ENCODE measurements at places on chromosomes 4 and X.

DNA sequence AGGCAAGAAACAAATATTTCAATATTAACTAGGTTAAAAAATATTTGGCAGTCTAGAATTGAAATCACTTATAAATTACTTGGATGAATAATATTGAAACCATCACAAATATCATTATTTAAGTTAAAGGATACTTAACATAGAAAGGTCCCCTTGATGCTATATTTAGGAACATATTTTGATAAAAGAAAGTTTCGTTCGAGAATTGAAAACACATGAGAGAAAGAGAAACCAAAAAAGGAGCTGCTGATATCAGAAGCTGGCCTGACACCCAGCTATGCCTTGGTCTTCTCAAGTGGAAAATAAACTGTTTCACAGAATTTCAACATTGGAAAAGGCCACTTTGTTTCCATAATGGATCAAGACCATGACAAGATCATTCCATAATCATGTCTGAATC, 762.4 kb downstream of the DMD start:
- no peak for DNase-seq

DNA sequence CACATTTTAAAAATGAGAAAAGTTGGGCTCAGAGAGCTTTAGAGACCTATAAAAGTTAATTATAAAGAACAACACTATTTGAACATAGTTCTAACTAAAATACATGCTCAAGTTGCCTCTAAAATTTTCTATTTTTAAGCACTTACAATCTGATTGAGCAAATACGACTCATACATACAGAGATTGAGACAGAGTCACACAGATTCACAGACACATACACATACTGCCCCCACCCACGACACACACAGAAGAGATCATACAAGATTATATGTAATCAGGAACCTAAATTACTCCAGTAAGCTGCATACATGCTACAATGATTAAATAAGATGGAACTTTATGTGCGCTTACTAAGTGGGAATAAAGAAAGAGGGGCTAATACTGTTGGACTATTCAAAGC, 2.7 kb upstream of the ASB5 start:
- no peak for DNase-seq

DNA sequence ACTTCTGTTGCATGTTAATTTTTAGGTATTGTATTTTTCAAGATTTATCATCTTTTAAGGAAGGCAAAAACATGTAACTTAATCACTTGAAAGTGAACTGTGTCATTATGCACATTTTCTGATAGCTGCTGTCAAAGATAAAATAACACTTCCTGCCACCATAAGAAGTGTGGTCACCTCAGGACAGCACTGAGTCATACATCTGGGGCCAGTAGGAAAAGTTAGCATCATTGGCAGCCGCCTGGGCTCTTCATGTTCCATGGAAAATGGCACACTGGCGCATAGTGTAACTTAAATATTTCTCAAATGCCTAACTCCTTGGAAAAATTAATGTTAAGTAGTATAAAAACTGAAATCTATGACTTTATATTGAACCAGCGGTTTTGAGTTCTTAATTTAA, 24.2 kb downstream of the CNKSR2 start:
- no peak for DNase-seq

- DNase-seq = no peak
Measured at GRCh38 chr4:66000510-66001117, 330.3 kb upstream of the EPHA5 start.

- DNase-seq = no peak
Measured at GRCh38 chr4:83381173-83381572, 46.5 kb upstream of the HPSE start.

DNA sequence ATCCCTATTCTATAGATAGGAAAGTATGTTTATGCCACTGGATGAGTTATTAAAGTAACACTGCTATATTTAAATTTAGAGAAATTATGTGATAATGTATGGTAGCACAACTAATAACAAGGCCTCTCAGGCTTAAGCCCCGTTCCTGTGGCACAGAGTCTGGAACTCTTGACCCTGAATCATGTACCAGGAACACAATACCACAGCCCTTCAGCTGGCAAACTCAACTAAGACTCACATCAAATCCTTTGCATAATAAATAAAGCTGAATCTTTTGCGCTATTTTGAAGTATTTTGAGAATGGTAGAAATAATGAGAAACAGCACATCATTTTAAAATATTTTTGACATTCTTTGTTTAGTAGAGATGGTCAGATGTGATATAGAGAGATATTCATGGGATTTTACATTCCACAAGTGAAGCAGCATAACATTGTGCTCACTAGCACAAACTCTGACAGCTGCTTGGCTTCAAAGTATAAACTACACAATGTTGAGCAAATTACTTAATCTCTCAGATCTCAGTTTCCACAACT, 478.4 kb upstream of the FAM241A start:
- DNase-seq = no peak

DNA sequence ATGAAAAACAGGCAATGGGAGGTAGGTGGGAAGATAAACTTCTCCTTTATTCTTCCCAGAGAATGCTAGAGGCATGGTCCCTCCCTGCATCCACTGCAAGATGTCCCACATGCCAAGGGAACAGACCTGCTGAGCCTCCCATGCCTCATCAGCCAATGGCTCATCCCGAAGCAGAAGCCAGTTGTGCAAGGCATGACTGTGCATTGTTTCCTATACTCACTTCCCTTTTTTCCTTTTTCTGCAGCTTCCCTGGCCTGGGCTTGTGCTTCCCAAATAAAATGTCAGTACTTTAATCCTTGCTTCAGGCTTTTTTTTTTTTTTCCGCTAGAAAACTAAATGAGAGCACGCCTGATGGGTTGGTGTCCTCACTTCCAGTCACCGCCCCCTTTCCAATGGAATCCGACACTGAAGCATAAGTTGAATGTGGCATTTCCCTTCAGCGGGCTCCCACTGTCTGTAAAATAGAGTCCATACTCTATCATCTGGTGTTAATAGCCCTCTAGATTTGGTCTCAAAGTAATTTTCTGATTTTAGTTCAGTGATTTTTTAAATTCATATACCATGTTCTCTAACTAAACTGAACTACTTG, 239.0 kb upstream of the JADE1 start:
- DNase-seq = no peak

- no peak for DNase-seq
Measured at GRCh38 chr4:122479935-122480416, 23.5 kb upstream of the IL2 start.

DNA sequence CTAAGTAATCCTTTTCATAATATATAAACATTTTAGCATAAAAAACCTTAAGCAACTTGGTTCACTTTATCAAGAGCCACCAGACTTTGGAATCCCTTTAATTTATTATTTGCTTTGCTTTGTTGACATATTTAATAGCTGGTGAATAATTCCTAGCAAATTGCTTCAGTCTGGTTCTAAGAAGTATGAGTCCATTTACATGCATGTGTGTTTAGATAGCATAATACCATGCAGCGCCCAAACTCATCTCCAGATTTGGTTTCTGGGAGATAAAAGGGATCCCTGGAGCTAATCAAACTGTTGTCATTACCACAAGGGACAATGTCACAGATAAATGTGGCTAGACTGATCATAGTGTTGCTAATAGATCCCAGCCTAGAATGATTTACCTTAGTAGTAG, 111.8 kb downstream of the TMEM144 start:
- DNase-seq = no peak

- no peak for DNase-seq
Measured at GRCh38 chrX:148914783-148915182, 414.4 kb downstream of the AFF2 start.

- no peak for DNase-seq
Measured at GRCh38 chr4:173509036-173510001, 20.7 kb downstream of the HAND2 start.

DNA sequence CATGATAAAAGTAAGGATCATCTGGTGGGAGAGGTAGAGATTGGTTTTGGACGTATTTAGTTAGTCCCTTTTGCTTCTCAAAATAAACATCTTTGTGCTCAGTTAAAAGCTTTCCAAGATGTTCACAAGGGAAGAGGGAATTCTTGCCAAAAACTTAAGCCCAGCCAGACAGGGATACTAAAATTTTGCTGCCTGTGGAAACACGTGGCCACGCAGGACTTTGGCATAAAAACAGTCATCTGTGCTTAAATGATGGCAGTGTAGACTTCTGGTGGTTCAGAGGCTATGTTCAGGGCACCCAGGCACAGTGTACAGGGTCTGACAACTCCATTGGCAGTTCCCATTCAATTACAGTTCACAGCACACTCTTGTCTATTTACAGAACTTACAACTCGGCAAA, 93.2 kb upstream of the JADE1 start:
- DNase-seq = no peak

- DNase-seq = no peak
Measured at GRCh38 chr4:147590249-147590920, 26.8 kb upstream of the TMEM184C start.

DNA sequence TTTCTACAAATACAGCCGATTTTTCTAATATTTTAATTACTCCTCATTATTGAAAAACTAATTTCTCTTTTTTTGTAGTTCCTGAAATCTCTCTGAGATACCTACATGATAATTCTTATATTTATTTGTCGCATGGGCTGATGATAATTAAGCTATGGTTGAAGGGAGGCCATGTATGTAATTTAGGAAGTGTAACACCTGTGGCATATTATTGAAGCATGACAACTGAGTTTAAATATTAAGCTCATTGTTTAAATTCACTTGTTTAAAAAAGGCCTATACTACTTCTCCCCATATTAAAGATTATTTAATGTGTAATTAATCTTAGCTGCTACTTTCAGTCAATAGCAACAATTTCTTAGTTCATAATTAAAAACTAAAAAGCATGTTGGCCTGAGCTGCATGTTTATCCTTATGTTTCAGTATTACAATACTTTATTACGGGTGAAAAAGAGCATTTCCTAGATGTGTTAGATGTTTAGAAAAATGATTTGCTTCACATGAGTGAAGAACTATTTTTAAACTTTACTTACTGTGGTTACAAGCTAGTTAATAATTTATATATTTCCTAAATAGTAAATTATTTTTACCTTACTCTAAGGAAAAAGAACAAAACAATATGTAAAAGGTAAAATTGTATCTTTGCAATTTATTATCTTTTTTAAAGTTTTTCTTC, 122.4 kb downstream of the RAP1GDS1 start:
- no peak for DNase-seq

DNA sequence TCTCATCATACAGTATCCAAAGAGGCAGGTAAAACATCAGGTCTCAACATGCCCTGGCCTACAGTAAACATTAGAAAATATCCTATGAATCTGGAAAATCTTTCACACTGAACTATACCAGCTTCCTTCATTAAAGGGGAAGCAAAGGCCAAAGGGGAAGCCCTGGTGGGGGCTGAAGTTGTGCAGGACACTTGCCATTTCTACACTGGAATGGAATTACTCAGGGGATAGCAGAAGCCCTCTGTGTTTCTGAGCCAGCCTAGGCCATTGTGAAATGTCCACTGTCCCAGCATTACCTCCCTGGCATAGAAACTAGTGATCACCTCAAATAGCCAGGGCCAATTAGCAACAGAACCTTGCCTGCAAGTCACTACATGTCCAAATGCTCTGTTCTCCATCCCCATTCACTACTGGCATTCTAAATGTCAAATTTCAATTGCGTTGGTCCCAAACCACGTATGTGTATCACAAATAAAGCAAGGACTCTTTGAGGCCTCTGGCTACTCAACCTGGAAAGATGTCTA, 429.9 kb downstream of the AFF2 start:
- DNase-seq = no peak

DNA sequence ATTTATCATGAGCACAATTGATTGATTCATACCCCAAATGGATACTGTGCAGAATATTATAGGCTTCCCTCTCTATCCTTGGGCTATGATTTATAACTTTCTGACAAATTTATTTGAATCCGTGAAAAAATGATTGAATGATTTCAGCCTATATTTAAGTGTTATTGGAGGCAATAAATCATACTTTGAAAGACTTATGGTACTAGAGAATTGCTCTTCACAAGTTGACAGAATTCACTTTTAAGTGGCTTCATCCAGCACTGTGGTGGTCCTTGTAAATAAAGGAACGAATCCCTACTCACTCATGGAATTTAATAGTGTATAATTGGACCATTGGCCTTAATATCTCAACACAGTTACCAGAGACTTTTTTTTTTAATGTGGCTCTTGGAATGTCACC, 174.8 kb upstream of the TLL1 start:
- no peak for DNase-seq

- no peak for DNase-seq
Measured at GRCh38 chr4:10753336-10753735, 68.8 kb upstream of the CLNK start.

GRCh38 chr4:158192439-158193158, 17.7 kb upstream of the TMEM144 start:
- DNase-seq = no peak

DNA sequence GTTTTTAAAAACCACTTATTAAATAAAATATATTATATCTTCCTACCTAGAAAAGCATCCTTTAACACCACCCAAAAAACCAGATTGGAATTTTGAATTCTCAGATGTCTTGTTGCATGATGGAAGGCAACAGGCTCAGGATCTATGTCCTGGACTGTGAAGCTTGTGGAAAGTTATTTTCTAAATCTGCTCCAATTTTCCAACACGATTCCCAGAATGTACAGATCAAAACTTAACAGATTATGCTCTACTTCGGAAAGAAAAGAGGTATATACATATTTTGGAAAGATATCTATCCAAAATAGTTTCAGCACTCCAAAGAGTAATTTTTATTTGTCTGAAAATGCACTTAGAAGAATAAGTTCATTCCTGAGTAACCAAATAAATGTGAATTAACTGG, 291.7 kb upstream of the EMCN start:
- DNase-seq = no peak

DNA sequence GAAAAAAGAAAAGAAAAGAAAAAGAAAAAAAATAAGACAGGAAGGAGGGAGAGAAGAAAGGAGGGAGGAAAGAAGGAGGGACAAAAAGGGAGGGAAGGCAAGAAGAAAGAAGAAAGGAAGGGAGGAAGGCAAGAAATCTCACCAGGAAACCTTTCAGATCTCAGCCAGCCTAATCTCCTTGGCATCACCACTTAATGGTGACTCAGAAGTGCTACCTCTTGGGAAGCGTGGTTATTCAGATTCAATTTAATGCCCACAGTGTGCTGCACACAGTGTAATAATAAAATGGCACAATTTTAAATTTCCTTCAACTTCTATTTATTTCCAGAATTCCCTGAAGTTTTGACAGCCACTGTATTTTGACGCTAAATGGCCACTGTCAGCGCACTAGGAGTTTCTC, 50.3 kb downstream of the DKK2 start:
- DNase-seq = no peak

DNA sequence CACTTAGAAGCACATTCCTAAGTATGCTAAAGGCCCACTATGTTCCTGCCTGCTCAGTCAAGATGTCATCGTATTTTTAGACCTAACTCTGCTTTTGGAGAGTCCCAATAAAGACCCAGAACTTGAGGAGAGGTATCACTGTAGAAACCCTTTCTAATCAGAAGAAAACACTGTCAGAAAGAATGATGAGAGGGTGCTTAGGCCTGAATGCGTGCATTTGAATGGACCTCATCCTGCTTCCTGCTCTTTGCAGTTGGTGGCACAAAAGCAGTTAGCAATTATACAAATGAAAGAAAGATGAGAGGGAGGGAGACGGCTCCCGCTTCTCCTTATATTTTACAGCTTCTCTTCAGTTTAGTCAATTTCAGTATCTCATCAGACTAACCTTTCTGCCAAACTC, 987.2 kb downstream of the CCSER1 start:
- DNase-seq = no peak
